Kidney epithelial cell (primary cell): ENCODE measurements at places on chromosomes 1 and 21.

DNA sequence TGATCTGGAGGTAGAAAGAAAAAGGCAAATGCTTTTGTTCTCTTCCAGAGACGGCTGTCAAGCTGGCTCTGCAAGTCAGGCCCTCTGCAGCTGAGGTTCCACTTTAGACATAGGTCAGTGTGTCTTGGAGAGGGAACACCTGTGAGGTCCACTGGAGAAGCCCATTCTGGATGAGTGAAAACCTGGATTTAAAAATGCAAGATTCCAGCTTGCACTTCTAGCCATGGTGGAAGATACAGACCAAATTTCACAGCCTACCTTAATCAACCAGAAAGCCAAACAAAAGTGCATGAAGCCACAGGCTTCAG, 35.0 kb downstream of the AGPAT3 start:
- no peak for DNase-seq

DNA sequence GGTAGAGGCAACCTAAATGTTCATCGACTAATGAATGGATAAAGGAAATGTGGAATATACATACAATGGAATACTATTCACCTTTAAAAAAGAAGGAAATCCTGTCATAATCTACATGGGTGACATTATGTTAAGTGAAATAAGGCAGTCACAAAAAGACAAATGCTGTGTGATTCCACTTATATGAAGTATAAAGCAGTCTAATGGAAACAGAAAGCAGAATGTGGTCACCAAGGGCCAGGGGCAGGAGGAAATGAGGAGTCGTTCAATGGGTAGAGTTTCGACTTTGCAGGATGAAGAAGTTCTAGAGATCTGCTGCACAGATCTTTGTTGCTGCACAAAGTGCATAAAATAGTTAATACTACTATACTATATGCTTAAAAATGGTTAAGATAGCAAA, 7.8 kb downstream of the DIPK1A start:
- no peak for DNase-seq

GRCh38 chr21:33391656-33392055, 11.6 kb upstream of the IFNGR2 start:
- no peak for DNase-seq

DNA sequence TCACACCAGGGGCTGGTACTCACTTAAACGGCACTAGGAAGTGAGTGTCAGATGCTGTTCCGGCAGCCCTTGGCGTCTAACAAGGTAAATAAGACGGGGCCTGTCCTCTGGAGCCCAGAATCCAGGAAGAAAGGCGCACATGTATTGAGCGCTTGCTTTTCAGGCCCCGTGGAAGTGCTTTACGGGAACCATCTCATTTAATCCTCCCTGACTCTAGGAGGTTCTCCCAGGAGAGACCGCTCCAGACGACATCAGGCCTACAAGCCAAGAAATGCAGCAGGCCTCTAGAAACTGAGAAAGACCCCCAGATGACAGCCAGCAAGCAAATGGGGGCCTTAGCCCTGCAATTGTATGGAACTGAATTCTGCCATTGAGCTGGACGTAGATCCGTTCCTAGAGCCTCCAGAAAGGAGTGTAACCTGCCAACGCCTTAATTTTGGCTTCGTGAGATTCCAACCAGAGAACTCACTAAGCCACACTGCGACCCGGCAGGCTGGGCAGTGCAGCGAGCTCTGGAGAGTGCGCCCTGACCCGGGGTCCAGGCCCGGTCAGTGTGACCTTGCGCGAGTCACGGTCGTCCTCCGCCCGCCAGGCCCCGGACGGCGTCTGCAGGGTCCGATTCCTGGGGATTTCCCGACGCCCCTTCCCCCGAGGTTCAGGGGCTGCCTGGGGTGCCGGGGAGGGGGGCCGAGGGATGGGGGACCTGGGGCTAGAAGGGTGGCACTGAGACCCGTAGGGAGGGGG, 532 bp upstream of the MANEAL start:
- no peak for DNase-seq

GRCh38 chr1:160656737-160657136, 9.9 kb upstream of the SLAMF1 start:
- DNase-seq: no peak

DNA sequence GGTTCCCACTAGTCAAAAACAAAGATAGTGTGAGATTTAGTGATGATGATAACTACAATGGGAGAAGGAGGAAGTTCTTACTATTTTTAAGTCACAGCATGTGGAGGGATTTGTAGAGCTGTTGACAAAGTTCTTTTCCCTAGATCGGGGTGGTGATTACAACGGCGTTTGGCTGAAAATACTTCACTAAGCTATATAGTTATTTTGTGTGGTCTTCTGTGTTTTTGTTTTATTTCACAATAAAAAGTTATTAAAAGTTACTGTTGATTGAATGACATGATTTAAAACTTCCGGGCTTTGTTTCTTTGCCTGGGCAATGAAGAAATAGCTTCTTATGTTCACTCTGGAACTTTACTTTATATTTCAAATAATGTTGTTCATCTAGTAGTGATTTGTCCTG, 47.3 kb upstream of the SSX2IP start:
- DNase-seq: no peak

- no peak for DNase-seq
Observed at GRCh38 chr1:170617591-170618330, 46.2 kb upstream of the PRRX1 start.

DNA sequence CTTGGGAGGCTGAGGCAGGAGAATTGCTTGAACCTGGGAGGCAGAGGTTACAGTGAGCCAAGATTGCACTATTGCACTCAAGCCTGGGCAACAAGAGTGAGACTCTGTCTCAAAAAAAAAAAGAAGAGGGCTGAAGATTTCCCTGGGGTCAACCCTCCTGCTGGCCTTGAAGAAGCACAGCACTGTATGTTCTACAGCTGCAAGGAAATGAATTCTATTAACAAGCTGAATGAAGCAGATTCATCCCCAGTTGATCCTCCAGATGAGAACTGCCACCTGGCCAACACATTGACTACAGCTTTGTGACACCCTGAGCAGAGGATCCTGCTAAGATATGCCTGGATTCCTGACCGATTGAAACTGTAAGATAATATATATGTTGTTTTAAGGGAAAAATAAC, 129.5 kb downstream of the ADSS2 start:
- DNase-seq: no peak

DNA sequence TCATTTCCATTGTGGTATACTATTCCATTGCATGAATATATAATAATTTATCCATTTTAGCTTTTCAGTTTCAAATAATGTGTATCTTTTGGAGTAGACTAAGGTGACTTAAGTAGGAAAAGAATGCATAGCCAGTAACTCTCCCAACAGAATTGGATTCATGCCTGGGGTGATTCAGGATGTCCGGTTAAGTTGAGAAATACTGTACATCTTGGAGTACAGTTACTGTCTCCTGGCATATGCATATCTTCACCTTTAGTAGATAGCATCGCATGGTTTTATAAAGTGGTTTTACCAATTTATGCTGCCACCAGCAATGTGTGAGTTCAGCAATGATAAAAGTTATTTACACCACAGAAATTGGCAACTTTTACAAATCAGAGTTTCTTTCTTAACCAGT, 18.6 kb upstream of the SLC6A9 start:
- DNase-seq: peak; percentile 61

GRCh38 chr1:20199403-20199802, 13.1 kb upstream of the PLA2G2C start:
- DNase-seq: no peak

- DNase-seq: no peak
Observed at GRCh38 chr1:240054109-240054701, 37.5 kb upstream of the FMN2 start.

DNA sequence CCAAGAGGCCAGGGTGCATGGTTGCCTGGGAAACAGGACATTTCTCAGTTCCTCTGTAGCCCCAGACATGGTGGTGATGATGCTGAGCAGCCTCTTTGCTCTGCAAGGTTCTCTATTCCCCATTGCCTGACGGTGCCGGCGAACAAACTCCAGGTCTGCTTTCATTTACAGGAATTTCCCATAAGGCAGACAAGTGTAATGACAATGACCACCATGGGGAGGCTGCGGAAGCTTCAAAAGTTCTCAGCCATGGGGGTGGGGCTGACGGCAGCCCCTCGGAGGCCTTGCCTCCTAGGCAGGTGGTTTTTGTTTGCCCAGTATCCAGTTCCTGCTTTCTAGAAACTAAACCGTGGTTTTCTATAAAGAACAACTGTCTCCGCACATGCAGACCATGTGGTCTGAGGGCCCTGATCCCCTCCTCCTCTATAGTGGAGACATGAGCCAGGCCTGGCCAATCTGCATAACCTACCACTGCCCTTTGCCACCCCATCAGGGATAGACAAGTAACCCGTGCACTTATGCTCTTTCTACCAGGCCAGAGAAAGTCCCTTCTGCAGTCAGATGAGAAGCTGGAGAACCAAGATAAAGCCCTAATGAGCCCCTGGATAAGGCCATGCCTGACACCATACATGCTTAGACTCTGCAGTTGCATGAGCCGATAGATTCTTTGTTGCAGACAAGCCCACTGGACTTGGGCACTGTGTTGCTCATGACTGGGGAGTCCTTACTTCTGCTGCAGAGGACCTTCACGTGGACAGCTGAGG, 54.1 kb downstream of the LDLRAD2 start:
- DNase-seq: no peak

DNA sequence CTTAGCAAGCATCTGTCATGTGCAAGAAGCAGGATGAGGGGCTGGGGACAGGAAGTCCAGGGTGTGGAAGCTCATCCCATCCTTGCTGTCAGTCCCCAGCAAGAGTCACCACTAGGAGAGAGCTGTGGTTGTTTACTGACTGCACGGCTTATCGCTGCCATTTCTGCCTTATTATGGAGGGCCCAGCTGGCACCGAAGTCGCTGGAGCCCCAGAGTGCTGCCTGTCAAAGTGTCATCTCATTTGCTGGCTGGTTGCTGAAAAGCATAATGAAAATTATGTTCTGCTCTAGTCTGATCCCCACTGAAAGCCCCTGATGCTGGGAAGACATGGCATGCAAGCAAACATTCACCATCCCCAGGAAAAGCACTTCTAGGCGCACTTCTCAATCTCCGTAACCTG, 642.7 kb downstream of the NPHP4 start:
- no peak for DNase-seq

DNA sequence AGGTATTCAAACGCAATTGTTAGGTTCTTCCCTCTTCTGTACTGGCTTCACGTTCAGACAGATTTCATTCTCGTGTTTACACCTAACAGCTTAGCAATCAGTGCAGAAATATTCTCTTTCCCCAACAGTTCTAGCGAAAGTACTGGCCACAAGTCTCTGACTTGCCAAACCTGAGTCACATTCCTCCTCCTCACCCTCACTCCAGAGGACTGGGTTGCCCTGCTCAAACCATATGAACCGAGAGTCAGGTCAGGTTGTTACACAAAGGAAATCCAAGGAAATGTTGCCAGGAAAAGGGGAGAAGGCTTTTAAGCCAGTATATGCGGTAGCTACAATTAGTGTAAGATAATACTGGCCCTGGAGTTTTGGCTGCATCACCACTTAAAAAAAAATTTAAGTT, 282.5 kb downstream of the RGS7 start:
- no peak for DNase-seq

- DNase-seq: no peak
Observed at GRCh38 chr1:155871390-155871789, 12.0 kb downstream of the SYT11 start.

DNA sequence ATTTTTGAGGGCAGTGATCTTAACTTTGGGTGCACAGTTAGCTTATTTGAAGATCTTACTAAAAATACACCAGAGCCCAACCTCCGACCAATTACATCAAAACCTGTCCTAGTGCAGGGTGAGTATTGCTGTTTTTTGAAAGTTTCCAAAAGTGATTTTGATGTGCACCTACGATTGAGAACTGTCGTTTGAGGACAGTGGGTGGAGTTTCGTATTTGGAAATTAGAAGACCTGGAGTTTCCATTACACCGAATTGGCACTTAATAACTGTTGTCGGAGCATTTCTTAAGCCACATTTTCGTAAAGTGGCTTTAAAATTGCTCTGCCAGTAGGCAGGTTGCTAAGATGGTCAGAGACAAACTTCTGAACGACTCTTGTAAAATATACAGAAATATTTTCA, 1.1 kb downstream of the SOD1 start:
- DNase-seq: no peak
